NCI-H1694 treated with DMSO at 0.1 percent for 48 hours (cell line): ENCODE measurements at places on chromosomes 11 and 22.

- no peak for DNase-seq
Measured at GRCh38 chr11:107591378-107592230, 657 bp downstream of the ELMOD1 start.

DNA sequence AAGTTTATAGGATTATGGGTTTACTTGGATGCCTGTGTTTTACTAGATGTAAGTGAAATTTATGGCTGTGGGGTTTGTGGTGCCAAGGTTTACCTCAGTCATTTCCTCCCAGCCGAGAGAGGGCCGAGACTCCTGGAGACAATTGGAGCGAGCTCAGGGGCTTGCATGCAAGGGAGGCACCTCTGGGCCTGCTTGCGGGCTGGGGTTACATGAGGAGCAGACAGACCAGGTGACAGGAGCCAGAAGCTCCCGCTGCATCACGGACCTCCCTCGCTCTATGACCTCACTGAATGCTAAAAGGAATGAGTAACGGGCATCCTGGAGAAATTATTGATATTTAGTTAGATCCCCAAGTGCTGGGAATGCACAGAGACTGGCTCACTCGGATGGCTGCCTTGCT, 275.2 kb upstream of the KIRREL3 start:
- DNase-seq: no peak

DNA sequence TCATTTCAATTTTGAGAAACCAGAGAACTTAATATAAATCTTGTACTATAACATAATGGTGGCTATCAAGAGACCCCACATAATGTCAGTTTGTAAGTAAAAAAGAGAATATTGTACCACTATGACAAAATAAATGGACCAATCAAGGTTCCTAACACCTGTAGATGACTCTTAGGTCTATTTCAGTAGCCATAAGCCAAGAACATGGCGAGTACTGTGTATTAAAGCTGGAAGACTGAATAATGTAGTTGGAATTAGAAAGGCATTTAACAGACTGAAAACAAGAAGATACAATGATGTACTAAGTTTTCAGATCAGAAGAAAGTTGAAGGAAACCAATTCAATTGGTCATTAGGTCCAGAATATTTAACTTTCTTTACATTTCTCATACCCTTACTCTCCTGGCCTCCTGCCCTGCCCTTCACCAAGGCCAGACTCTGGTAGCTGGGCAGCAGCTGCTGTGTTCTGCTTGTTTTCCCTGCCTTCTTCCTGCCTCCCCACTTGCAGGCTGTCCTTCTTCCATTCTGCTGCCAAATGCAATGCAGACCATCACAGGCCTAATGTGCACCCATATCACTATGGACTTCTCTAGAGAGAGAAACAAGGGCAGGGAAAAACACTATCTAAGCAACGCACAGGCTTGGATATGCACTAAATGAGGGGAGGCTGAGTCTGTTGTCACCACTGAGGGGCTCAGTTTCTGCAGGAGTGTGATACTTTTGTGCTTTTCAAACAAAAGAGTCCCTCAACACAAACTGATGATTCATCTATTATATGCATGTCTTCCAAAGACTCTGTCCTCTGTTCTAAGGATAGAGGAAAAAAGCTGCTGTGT, 60.1 kb downstream of the RAB30 start:
- no peak for DNase-seq

- no peak for DNase-seq
Measured at GRCh38 chr11:64868904-64869570, 9.4 kb downstream of the EHD1 start.

- DNase-seq: no peak
Measured at GRCh38 chr11:129840236-129840635, 24.6 kb downstream of the TMEM45B start.

DNA sequence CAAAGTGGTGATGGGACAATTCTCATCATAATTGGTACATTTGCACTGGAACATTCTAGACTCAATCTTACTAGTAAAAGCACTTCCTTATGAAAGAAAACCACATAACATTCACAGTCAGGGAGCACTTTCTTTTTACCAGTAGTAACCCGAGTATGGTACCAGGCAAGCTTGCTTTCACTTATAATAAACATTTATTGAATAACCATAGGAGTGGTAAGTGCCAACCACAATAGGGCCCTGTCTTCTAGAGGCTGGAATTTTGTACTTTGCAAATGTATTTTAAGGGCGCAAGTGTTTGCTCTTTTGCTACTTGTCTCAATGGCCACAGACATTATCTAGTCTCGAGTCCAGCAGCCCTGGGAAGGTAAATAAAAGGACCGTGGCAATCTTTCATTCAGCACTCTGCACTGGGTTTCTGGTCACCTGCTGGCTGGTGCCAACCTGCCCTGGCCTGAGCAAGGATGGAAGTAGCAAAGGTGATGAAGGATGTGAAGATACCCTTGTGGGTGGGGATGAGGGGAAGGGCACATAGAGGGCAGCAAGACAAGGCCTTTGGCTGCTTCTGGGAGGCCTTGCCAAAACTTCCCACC, 24.2 kb downstream of the C22orf31 start:
- DNase-seq: no peak

GRCh38 chr22:23856721-23857605, 712 bp upstream of the SLC2A11 start:
- DNase-seq: no peak

DNA sequence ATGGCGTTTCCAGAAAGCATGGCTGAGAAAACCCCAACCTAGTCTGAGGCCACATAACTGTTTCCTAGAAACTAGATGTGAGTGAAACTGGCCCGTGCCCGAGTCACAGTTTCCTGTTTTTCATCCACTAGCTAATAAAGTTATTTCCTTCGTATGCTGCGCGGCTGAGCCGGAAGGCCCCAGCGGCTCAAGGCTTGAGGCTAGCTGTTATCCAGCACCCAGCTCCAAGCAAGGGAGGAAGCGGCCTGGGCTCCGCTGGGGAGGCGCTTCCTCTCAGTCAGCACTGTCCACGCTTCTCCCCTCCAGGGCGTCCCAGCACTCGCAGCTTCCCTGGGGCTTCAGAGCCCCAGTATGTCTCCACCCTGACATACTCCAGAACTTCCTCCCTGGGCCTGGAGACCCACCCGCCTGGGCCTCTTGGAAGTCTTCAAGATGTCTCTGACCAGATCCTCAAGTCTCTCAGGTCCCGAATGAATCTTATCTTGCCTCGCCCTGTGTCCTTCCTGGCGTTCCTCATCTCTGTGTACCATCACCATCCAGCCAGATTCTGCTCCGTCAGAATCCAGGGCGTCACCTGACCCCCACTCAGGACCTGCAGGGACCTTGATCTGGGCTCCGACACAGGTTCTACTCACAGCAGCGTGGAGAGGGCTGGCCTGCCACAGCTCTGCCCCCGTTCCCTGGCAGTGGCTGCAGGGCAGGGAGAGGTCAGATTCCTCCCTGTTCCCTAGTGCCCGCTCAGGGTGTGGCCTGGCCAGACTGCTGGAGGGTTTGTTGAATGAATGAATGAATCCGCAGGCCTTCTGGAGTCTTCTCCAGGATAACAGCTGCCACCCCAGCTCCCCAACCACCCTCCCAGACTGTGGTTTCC, 81.9 kb downstream of the LRRC32 start:
- no peak for DNase-seq

DNA sequence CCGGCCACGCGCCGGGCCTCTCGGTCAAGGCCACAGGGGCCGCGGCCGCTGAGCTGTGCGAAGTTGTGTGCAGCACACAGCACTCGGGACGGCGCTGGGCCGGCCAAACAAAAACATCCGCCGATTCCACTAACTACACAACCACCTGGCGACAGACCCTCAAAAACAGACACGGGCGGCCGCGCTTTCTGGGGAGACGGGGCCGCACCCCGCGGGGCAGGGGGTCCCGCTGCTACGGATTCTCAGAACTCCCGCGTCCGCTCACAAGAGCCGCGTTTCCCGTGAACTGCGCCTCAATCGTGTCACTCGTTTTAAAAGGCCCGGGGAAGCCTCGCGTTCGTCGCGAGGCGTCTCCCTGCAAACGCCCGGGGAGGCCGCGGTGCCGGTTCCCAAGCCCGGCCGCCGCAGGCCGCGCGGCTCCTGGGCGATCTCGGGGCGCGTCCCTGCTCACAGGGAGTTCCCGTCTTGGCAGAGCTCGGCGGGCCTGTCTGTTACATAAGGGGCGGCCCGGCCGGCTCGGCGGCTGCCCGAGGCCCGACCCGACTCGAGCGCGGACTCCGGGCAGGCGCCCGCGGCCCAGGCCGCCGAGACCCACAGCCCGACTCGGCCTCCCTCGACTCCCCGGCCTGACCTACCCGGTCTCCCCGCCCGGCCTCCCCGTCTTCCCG, 936 bp downstream of the BRD1 start:
- no peak for DNase-seq

DNA sequence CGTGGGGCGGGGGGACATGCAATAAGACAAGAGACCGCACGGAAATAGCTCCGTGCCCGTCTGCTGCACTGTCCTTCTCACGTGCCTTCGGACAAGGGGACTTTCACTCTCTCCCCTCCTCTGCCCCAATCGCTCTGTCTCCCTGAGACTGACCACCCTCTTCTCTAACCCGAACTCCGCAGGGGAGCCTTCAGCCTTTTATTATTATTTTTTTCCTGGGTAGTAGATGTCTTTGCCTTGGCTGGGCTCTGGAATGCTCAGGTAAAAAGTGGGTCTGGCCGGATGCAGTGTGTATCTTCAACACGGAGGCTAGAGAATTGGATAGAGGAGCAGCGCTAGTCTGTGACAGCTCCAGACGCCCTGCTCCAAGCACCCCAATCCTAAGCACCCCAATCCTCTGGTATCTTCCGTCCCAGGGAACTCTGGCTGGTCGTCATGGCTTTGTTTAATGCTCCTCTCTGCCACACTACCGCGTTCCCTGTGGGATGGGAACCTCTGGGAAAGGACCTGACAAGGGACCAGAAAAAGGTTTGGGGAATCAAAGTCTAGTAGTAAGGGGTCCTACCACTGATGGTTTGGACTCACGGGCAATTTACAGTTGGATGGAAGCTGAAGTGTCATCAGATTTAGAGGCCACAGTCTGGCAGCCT, 25.1 kb upstream of the ROBO3 start:
- no peak for DNase-seq

- DNase-seq: no peak
Measured at GRCh38 chr11:12826441-12826840, 152.2 kb downstream of the TEAD1 start.

GRCh38 chr11:11884774-11885481, 43.2 kb downstream of the USP47 start:
- DNase-seq: no peak

- no peak for DNase-seq
Measured at GRCh38 chr11:83409476-83409875, 123.3 kb upstream of the CCDC90B start.

DNA sequence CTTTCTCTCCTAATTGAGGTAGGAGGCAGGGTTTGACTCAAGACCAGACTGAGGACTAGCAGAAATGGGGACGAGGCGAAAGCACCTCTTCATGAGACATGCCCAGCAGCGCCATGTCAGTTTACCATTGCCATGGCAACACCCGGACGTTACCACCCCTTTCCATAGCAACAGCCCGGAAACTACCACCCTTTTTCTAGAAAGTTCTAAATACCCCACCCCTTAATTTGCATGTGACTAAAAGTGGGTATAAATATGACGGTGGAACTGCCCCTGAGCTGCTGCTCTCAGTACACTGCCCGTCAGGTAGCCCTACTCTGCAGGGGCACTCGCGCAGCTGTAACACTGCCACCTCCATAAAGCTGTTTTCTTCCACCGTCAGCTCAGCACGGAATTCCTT, 5.9 kb upstream of the RAC2 start:
- DNase-seq: no peak

GRCh38 chr22:16975155-16975885, 32.7 kb downstream of the GAB4 start:
- DNase-seq: no peak

- DNase-seq: no peak
Measured at GRCh38 chr22:26789951-26790350, 132.6 kb downstream of the MIAT start.

- DNase-seq: no peak
Measured at GRCh38 chr11:57647960-57648800, 1.5 kb downstream of the YPEL4 start.

DNA sequence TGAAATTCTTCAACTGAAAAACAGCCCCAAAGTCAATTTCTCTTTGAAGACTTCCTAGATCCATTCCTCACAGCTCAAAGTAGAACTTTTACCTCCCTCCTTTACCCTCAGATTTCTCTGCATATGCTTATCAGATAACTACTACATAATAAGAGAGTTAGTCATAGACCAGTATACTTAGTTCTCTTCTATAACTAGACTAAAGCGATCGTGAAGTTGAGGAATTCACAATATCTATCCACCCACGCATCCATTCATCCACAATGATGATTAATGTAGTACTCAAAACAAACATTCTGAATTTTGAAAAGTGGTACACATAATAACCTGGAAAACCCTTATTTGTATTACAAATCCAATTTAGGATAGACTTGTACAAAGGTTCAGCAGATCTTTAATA, 800.9 kb upstream of the TENM4 start:
- no peak for DNase-seq

DNA sequence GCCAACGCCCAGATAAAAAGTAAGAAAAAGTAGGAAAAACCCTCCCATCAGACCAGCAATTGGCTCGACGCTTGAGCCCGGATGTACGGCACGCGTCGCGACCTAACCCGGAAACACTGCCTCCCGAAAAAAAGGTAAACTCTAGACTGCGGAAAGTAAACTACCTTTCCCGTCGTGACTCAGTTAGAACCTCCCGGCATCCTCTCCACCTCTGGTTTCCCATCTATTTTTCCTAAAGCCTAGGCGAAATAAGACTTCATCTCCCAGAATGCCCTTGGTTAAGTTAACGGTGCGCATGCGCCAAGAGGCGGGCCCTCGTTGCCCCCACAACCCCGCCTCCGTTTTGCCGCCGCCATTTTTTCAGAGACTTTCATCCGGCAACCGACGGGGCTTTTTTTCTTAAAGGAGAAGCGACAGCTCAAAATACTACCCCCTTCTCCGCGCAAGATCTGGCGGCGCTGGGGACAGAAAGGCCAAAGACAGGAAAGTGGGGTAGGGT, 678 bp upstream of the ZFP91 start:
- DNase-seq: peak; percentile 96

- DNase-seq: no peak
Measured at GRCh38 chr11:82980292-82980691, 78.8 kb downstream of the DDIAS start.

GRCh38 chr11:134876226-134876625, 464.2 kb upstream of the B3GAT1 start:
- DNase-seq: no peak
